ENCODE measurements at places on chromosomes 16 and 17.

DNA sequence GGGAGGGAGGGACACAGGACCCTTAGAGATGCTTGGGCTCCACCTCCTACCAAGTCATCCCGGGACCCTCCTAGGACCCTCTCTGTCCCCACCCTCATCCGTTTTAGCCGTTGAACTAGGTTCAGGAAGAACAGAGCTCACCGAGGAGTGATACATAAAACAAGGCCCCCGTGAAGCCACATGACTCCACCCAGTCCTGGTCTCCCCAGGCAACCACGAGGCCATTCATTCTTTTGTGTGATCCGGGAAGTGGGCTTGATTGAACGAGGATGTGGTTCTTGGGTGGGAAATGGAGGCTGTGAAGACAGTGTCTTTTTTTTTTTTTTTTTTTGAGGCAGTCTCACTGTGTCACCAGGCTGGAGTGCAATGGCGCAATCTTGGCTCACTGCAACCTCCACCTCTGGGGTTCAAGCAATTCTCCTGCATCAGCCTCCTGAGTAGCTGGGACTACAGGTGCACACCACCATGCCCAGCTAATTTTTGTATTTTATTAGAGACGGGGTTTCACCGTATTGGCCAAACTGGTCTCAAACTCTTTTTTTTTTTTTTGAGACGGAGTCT lies 14.8 kb downstream of the TRARG1 start:
- DNase-seq, result no peak

DNA sequence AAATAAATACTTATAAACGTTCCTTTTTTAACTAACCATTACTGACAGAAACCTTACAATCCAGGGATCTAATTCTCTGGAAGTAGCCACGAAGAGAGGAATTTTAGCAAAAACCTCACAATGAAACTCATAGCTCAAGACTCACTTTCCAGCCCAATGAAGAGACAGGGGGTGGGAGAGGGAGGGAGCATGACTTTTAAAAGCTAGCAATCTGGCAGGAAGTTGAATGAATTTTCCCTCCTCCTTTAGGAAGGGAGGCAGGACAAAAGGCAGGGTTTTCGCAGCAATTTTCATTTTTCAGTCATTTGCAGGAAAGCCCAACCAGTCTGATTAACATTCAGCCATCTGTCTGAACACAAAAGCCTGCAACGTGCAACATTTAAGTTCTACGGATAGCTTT lies 381.5 kb upstream of the PSMD7 start:
- no peak for DNase-seq

DNA sequence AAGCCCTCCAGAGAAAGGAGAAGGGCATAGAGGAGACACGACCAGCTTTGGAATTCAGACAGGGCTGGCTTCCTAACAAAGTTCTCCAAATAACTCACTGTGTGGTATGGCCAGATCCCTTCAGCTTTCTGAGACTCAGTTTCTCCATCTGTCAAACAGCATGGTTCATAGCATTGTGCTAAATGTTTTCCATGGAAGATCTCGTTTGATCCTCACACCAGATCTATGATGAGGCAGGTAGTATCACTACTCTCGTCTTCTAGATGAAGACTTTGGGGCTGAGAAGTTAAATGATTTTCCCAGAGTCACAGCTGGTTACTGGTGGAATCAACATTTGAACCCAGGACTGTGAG lies 507.3 kb downstream of the HAPSTR1 start:
- DNase-seq, result no peak

- DNase-seq, result peak; percentile 64
Measured at GRCh38 chr16:15874745-15875314, 13.6 kb downstream of the CEP20 start.

DNA sequence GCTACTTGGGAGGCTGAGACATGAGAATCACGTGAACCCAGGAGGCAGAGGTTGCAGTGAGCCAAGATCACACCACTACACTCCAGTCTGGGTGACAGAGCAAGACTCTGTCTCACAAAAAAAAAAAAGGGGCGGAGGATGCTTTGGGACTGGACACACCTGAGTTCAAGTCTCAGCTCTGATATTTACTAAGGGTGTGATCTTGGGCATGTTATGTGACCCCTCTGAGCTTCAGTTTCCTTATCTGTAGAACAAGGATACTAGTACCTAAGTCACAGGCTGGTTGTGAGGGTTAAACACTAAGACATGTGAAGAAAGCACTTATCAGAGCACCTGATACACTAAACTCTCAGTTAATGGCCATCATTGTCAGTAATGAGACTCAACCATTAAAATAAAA lies 25.9 kb downstream of the HOXB1 start:
- DNase-seq, result no peak

GRCh38 chr16:85777583-85778310 lies 21.6 kb downstream of the EMC8 start:
- peak; percentile 33 for DNase-seq

- DNase-seq, result peak; percentile 59
Measured at GRCh38 chr17:16991349-16992009, 19.6 kb upstream of the TNFRSF13B start.

DNA sequence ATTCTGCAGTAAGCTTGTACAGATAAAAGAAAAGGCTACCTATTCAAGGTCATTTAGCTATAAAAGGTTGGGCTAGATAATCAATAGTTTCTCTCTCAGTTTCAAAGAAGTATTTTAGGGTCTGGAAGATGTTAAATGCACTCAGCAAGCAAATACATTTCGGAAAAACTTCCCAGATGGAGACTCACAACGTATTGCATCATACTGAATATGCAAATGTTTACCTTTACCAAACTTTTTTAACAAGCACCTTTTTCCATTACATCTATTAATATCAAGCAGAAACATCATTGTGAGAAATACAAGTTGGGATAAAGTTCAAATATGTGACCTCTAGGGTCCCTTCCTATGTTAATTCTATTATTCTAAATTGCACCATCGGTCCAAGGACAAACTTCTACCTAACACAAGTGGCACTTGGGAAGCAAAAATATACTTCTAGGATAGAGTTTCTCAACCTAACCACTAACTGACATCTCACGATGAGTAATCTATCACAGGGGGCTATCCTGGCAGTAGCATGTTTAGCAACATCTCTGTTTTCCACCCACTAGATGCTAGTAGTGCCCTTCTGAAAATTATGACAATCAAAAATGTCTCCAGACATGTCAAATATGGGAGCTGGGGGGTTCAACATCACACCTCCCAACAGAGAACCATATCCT lies 14.5 kb downstream of the KANSL1 start:
- DNase-seq, result peak; percentile 61

GRCh38 chr16:49441366-49441780 lies 67.8 kb downstream of the C16orf78 start:
- DNase-seq, result no peak

Data from fibroblast of lung (primary cell).